GM20000 (cell line): ENCODE measurements at places on chromosomes 7 and 10.

- no peak for DNase-seq
Measured at GRCh38 chr10:123496375-123496774, 169.8 kb upstream of the GPR26 start.

DNA sequence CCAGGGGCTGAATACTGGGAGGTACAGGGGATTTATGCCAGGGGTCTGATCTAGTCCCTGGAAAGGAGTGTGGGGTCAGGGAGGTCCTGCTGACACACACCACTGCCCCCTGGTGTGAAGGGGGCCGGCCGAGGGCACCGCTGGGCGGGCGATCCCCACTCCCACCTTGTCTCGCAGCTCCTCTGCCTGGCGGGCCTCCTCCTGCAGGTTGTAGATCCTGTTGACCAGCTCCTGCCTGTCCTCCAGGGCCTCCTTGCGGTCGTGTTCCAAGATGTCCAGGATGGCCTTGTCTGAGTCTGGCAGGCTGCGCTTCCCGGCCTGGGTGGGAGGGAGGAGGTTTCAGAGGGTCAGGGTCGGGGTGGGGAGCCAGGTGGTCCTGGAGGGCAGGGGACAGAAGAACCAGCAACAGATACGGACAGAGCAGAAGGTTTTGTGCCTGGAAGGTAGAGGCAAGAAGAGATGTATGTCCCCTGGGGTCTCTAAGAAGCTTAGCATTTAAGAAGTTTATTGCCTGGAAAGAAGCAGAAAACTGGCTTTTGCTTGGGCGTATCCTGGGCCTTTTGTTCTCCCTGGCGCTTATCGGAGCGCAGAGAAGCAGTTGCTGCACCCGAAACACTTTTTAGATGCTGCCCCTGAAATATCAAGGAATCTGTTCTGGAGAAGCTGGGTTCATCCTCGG, 94.5 kb upstream of the GNA12 start:
- no peak for DNase-seq

GRCh38 chr7:83574616-83575015, 74.3 kb downstream of the SEMA3E start:
- DNase-seq = no peak

DNA sequence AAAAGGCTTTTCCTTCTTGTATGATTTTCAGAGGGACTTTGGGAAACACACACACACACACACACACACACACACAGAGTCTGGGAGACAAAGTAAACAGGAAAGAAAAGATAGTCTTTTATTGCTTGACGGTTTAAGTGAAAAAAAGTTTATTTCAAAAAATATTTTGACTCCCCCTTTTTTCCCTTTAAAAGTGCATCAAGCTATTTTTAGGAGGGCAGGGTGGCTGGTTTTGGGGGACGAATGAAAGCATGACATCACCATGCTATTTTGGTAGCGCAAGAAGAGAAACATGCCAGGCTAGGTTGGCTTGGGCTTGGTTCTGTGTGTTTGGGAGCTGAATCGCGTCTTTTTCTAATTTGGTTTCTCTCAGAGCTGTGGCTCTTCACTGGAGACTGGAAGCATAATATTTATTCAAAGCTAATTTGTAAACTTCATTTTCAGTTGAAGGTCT, 129.2 kb downstream of the BAMBI start:
- no peak for DNase-seq

- DNase-seq = no peak
Measured at GRCh38 chr7:75617634-75618234, 121.0 kb downstream of the HIP1 start.

DNA sequence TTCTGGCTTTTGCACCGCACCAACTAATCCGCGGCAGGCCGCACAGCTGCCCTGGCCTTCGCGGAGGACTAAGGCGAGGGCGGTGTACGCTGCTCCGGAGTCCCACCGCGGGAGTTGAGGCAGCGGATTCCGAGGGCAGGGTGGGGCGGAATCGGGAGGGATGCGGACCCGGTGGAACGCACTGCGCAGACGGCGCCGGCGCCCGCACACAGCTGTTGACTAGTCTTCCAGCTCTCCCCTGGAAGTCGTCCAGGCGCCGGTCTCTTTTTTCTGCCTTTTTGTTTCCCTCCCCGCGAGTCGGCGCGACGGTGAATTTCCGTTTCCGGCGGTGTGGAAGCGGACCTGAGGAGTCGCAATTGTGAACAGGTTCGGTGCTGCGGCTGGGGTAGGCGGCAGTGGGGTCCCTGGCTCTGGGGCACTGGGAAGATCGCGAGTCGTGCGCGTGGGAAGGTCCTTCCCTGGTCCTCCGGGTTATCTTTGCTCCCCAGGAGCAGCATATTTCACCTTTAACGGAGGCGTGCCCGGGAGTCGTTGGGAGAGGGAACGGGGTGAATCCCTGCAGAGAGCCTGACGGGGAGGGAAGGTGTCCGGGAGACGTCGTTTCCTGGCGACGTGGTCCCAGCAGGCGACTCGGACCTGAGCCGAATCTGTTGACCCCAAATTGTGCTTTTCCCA, at the start of gene ASAH2B:
ASAH2B (plus strand) TSS at position 319 of the 675 bp plus-strand sequence. CDS start 5,195 bp downstream, outside the sequence.
- DNase-seq = peak; percentile 52

- no peak for DNase-seq
Measured at GRCh38 chr7:141430455-141431139, 120.6 kb upstream of the AGK start.

GRCh38 chr10:89981891-89982290, 280.5 kb downstream of the KIF20B start:
- no peak for DNase-seq
